ENCODE measurements at places on chromosomes 3 and 15.

DNA sequence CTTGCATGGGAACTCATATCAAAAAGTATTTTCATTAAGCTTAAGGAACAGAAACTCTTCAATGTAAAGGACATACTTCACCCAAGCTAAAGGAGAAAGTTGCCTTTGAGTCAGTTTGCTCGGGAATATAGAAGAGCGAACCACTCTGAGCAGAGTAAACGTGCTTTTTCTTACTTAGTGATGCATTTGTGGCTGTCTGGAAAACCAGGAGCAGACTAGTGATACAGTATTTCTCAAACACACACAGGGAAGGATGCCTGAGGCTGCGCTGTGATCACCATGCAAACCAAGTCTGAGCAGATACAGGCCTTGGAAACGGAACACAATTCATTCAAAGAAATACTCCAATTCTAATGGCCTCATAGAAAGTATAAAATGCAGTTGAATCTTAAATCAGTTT is 121.0 kb upstream of the CDIN1 start:
- DNase-seq: no peak

DNA sequence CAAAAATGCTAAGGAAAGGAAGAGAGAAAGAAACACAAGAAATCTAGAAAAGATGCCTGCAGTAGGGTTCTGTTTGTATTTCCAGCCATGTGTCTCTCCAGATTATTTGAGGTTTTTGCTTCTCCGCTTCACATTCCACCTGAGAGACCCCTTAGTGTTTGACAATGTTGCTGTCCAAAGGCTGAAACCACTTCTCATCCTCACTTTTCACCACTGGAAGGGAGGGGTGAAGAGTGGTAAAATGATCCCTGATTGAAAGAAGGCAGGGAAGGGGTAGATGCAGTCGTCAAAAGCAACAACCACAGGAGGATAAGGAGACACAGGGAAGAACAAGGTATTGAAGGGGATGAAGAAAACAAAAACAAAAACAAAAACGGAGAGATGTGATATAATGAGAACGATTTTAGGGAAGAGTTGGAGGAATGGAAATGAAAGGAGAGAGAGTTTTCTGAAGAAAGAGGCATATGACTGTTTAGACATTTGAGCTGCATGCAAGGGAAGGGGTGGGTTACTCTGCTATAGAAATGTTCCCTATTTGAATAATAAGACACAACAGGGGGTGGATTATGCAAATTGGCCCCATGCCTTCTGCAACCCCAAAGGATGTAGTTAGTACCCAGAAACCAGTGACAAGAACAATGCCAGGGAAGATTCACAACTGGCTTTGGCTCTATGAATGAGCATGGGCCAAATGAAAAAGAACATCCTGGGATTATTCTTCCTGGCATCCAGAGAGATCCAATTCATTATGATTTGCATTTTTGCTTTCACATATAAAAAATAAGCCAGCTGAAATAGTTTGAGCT is 235.9 kb downstream of the GAP43 start:
- DNase-seq: no peak

- no peak for DNase-seq
These were observed 8.3 kb upstream of the LMOD3 start for GRCh38 chr3:69130689-69131088.

DNA sequence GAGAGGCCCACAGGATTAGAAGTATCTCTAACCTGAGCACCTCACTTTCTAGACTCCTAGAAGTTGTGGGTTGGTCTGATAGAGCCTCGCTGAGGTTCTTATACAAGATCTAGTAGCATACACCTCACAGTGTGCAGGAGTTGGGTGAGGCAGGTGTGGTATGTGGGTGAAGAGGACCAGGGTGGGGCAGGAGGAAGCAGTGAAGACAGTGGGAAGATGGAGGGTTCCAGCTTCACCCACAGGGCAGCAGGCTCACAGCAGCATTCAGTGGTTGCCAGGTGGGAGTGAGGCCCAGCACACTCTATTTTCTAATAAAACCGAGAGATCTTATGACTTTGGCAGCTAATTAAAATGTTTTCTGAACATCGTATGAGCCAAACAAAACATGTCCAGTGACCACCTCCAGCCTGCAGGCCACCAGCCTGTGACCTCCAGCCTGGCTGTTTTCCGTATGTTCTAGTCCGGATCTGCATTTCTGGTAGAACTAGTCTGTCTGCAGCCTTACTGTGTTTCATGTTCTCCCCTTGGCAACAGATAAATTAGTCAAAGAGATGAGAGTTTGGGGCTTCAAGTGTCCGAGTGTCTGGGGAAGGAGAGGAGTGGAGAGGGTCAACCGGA is 170.4 kb upstream of the CTDSPL start:
- DNase-seq: no peak

- no peak for DNase-seq
These were observed 49.5 kb downstream of the CGNL1 start for GRCh38 chr15:57425842-57426241.

DNA sequence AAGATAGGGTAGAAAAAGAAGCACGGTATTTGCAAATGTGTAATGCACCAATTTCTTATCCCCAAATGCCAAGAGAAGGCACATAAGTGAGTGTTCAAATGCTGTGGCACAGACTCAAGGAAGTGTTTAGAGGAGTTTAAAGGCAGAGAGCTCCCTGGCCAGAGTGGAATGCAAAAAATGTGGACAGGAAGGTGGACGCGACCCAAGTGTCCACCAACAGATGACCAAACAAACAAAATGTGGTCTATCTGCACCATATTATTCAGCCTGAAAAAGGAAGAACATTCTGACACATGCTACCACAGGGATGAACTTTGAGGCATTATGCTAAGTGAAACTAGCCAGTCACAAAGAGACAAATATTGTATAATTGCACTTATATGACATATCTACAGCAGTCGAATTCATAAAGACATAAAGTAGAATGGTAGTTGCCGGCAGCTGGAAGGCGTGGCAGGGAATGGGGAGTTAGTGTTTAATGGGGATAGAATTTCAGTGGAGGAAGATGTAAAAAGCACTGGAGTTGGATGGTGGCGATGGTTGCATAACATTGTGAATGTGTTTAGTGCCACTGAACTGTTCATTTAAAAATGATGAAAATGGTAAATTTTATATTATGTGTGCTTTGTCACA is 126.6 kb downstream of the SRGAP3 start:
- no peak for DNase-seq

GRCh38 chr3:123155471-123156011 is 46.2 kb upstream of the SEC22A start:
- DNase-seq: no peak

GRCh38 chr15:74209997-74210671 is 7.5 kb upstream of the STRA6 start:
- no peak for DNase-seq

- no peak for DNase-seq
These were observed 14.4 kb downstream of the TMPRSS7 start for GRCh38 chr3:112048911-112049310.

DNA sequence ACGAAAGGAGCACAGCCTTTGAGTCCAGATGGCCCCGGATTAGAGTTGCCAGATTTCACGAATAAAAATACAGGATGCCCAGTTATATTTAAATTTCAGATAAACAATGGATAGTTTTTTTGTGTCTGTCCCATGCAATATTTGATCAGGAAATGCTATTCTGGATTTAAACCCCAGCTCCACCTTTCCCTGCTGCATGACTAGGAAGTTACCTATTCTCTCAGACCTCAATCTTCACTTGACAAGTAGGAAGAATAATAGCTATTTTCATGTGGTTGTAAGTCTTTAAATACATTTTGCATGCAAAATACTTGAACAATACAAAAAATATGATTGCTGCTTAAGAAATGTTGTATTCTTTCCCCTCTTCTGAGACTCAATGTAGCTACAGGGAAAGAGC is 125.3 kb upstream of the P2RY1 start:
- DNase-seq: no peak

DNA sequence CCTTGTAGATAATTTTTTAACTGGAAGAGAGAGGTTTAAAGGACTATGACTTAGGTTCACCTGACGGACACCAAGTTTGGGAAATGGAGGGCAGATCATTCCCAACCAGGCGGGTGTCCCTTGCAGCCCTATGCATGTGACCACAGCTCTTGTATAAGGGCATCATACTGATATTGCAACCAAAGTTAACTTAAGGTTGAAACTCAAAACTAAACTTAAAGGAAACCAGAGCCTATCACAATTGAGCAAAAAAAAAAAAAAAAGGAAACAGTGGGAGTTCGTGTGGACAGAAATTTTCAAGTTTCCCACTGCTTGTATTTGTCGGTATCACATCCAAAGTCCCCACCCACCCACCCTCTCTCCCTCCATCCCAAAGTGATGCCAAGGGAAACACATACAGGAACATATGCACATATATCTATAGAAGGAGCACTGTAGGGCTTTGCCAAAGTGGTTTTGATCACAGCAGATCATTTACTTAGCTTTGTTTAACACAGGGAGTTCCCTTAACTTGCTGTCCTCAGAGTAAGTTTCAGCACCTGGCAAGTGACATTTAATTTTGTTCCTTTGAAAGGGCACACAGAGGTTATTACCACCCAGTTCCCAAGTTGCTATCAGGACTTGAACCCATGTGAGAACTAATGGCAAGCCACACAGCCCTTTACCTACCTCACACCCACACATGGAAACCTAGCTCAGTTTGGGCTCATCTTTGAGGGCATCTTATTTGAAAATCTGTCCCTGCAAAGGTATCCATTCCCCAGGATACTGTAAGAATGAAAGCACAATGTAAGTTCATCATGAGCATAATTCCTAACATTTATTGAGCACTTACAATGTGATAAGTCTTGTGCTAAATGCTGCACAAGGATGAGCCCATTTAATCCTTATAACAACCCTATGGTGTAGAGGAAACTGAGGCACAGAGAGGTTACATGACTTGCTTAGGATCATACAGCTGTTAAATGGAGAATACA is 204.5 kb upstream of the CMC1 start:
- no peak for DNase-seq

- DNase-seq: no peak
These were observed 2.6 kb downstream of the CYP19A1 start for GRCh38 chr15:51335538-51336410.

- no peak for DNase-seq
These were observed 78.7 kb downstream of the WWTR1 start for GRCh38 chr3:149579161-149579560.

- no peak for DNase-seq
These were observed 279.2 kb upstream of the KCNH8 start for GRCh38 chr3:18868911-18869689.

- no peak for DNase-seq
These were observed 172.7 kb upstream of the TP63 start for GRCh38 chr3:189458528-189458927.
